ENCODE measurements at places on chromosomes 5 and 9.

DNA sequence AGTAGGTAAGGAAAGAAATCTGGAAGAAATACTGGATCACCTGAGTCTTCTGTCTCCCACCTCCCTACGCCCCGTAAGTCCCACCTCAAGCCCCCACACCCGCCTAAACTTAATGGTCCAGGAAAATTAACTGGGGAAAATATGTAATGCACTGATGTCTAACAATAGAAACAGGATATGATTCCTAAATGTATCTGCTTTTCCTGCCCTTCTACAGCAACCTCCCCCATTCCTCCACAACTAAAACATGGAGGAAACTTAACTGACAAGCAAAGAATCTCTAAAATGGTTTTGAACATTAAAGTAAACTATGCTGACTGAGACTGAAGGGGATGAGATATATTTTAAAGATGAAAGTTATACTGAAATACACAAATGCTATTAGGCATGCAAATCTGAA, 10.4 kb downstream of the RFX3 start:
- no peak for DNase-seq

GRCh38 chr5:176528761-176529115, 8.5 kb downstream of the RNF44 start:
- DNase-seq: no peak

- DNase-seq: no peak
Measured at GRCh38 chr9:114281473-114282103, 41.3 kb upstream of the ORM1 start.

GRCh38 chr9:136703276-136703860, 9.0 kb upstream of the DIPK1B start:
- DNase-seq: no peak

- peak; percentile 66 for DNase-seq
Measured at GRCh38 chr5:132821350-132821749, 8.2 kb downstream of the SOWAHA start.

DNA sequence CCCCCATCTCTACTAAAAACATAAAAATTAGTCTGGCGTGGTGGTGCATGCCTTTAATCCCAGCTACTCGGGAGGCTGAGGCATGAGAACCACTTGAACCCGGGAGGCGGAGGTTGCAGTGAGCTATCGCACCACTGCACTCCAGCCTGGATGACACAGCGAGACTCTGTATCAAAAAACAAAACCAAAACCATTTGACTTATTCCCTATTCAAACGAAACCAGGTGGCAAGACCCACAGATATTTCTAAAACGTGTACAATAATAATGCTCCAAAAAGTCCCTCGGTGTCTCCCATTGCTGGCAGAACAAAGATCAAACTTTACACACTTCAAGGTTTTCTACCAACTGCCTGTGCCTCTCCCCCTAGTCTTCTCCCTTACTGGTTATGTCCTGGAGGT, 29.8 kb downstream of the HMGCR start:
- DNase-seq: no peak

DNA sequence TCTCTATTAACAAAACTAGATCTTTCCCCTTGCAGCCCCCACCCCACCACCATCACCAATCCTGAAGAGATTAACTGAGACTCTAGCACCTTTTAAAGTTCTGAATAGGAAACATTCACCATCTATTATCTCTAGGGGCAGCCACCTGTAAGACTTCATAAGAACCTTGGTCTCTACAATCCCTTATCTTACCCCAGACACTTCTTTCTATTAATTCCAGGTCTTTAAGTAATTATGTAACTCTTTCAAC, 180.2 kb upstream of the FBXL17 start:
- DNase-seq: no peak
